ENCODE measurements at places on chromosomes 6 and 20.

- no peak for DNase-seq
Observed at GRCh38 chr6:32742374-32742773, 1.2 kb downstream of the HLA-DQA2 start.

- DNase-seq: no peak
Observed at GRCh38 chr20:13251904-13252297, 30.8 kb downstream of the ISM1 start.

GRCh38 chr20:1813101-1813529, 82.1 kb upstream of the SIRPA start:
- no peak for DNase-seq

DNA sequence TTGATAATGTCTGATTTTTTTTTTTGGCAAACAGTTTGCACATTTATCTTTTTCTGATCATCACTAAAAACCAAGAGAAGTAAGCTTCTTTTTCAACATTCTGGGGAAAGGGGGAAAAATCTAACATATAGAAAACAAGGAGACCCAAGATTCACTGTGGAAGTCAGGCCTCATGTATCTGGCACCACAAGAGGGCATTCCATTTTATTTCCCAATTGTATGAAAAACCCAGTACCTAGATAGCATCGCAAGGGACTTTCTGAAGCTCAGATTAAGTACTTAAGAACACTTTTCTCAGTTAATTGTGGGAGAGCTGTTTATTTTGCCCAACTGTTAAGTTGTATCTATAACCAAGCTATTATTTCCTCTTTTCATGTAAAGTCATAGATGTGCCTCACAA, 152.9 kb downstream of the KLHL32 start:
- no peak for DNase-seq

DNA sequence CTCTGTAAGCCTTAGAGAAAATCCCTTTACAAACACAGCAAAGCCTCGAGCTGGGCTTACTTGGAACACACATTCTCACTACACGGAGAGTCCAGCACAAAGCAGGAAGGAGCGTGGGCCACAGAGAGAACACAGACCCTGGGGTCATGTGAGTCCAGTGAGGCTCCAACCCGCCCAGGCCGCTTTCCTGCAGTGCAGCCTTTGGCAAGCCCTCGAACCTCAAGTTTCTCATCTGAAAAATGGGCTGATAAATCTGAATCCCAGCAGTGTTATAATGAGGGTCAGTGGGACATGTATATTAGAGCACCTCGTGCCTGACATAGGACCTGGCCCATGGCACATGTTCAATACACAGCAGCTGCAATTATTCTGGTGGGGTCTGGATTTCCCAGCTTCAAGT, 305.5 kb upstream of the SULF2 start:
- no peak for DNase-seq

- no peak for DNase-seq
Observed at GRCh38 chr6:154039231-154039842, at the start of gene OPRM1. OPRM1 (plus strand) TSS chr6:154039240; CDS start chr6:154039545, 305 bp downstream.

GRCh38 chr6:163490826-163491577, 76.5 kb downstream of the QKI start:
- DNase-seq: no peak

- no peak for DNase-seq
Observed at GRCh38 chr6:150380256-150380655, 11.4 kb downstream of the IYD start.

DNA sequence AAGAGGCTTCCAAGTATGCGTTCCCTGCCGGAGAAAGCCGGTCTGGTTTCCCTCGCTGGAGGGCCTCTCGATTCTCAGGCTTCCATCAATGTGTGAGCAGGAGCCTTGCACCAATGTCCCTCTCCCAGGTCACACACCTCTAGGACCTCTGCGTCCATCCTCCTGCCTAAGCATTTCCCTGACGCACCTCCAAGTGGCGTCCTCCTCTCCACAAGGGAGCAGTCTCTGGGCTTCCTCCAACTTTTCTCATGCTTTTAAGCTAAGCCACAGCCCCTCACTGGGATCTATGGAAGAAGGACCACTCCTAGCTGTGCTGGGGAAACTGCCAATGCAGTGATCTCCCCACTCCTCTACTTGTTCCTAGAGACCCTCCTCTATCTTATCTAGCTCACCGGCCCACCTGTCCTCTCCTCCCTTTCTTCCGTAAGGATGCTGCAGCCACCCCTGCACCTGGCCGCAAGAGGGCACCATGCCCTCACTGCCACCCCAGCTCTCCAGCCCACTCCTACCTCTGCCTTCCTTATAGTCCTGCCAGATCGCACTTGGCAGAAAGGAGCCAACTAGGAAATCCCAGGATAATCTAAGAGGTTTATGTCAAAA, 258.7 kb downstream of the LRFN2 start:
- no peak for DNase-seq

DNA sequence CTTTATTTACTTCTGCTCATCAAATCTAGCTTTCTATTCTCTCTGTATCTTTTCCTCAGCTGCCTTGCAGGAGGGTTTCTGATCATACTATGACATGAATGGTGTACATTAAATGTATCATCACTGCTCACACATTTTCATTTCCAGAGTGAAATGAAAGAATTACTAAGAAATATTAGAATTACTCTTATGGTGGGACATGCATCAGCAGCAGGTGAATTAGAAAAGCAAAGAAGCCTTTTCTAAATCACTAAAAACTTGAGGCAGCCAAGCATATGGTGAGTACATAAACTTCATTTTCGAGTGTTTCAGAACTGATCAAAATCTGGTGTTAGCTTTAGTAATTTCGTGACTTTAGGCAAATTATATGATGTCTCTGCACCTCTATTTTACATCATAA, 23.6 kb downstream of the IL17A start:
- DNase-seq: no peak
